SK-N-MC (cell line): ENCODE measurements at places on chromosomes 4 and X.
A peak's percentile ranks its signal among the peaks of the same experiment; 100 is the strongest.

DNA sequence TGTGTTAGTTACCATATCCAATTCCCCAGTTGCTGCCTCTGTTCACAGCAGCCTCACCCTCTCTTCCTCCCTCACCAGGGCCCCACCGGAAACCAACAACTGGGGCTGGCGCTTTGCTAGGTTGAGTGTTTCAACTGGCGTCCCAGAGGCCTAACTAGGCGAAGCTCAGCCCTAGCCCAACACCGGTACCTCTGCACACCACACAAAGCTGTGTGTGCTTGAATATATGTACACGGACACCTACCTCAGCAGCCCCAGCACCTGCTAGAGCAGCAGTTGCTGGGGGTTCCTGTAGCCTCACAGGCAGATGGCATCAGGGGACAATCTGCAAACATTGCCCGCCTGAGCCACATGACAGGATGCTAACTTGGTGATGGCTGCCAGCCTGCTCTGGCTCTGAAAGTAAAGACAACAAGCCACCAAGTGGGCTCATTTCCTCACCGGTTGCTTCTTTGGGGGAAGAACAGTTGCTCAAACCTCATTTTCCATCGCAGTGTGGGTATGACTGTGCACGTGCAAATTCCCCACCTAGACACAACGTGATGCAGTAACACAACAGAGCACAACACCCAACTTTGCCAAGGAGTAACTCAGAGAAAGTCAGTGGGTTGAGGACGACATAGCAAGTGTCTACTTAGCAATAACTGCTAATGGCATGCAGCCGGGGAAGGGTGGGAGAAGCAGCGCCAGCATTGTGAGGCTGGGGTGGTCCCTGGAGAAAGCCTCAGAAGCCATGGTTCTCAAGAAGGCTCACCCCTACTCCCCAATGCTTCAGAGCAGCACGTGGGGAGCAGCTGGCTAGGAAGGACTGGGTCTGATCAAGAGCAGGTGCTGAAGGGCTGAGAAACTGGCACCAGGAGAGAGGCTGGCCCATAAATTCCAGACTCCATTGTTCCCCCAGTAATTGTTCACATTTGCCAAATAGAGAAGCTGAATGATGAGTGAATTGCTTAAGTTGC is 139.5 kb downstream of the SH3KBP1 start:
- no peak for DNase-seq

- no peak for DNase-seq
Observed at GRCh38 chrX:154351183-154352011, 23.0 kb downstream of the FLNA start.

GRCh38 chr4:140568507-140569306 is at the start of gene UCP1:
Gene UCP1 (minus strand): TSS chr4:140568961. CDS start chr4:140568729, 232 bp downstream.
- no peak for DNase-seq

DNA sequence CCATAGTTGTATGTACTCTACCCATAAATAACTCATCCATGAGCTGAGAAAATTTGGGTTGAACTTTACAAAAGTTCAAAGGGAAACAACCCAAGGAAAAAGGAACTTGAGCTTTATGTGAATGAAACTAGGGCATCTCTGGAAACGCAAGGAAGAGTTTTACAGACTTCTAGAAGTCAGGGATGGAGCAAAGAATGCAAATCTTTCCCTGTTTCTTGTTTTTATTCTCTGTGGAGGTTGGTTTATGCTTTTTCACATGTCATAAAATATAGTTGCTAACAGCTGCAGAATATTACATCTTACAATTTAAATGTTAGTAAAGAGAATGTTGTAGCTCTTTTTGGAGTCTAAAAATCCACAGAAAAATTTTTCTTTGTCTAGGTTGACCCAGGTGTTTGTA is 754.1 kb downstream of the PCDH7 start:
- no peak for DNase-seq

DNA sequence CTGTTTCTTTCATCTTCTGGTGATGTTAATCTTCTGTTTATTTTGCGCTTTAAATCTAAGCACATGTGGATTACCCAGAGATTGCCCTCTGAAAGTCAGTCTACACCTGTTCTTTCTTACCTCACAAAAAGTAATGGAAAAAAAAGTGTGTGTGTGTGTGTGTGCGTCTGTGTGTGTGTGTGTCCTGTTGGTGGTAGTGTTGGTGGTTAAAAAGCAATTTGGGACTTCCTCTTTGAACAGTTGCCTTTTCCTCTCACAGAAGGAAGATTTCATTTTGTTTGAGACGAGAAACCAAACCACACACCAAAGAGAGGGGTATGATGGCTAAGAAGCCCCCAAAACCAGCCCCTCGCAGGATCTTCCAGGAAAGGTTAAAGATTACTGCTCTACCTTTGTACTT is at the start of gene STAP1:
STAP1 (plus strand) TSS at position 235 of the 400 bp plus-strand sequence; CDS start at position 318, 83 bp downstream.
- no peak for DNase-seq

GRCh38 chr4:154709550-154709949 is 34.2 kb upstream of the LRAT start:
- no peak for DNase-seq

GRCh38 chr4:89069481-89069880 is 12.5 kb upstream of the FAM13A start:
- no peak for DNase-seq

DNA sequence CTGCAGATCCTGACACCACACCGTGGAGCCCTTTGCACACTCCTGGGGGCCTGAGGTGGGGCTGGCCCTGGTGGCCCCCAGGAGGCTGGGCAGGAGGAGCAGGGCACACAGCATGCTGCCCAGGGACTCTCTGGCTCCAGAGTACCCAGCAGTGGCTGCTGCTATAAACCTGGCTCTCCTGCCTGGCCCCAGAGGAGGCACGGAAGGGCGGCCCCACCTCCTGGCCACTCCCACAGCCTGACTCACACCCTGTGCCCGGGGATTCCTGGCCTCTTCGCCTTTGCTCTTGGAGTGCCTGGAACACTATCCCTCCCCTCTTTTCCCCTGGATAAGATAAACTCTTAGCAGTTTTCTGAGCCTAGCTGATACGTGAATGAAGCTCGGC is at the start of gene PSAPL1:
PSAPL1 (minus strand) TSS at position 165 of the 385 bp plus-strand sequence; CDS start at position 114, 51 bp downstream.
- no peak for DNase-seq

GRCh38 chrX:139945075-139945474 is 12.2 kb upstream of the ATP11C start:
- DNase-seq: no peak

GRCh38 chr4:2076908-2077536 is 17.9 kb downstream of the NAT8L start:
- DNase-seq: no peak

- DNase-seq: no peak
Observed at GRCh38 chrX:65769564-65770292, 102.3 kb downstream of the MSN start.

- no peak for DNase-seq
Observed at GRCh38 chrX:44280116-44280515, 63.4 kb downstream of the EFHC2 start.

- no peak for DNase-seq
Observed at GRCh38 chr4:138918169-138918869, 97.3 kb upstream of the NOCT start.

- DNase-seq: no peak
Observed at GRCh38 chr4:128718768-128719167, 90.7 kb upstream of the JADE1 start.

DNA sequence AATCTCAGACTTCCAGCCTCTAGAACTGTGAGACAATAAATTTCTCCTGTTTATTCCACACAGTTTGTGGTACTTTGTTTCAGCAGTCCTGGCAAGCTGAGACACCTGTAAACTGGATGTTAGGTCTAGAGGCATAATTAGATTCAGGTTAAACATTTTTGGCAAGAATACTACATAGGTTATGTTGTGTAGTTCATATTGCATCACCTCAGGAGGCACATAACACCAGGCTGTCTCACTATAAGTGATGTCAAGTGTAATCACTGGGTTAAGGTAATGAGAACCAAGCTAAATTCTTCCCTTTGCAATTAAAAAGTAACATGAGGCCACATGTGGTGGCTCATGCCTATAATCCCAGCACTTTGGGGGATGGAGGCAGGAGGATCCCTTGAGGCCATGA is 214.2 kb downstream of the ZNF674 start:
- DNase-seq: no peak

DNA sequence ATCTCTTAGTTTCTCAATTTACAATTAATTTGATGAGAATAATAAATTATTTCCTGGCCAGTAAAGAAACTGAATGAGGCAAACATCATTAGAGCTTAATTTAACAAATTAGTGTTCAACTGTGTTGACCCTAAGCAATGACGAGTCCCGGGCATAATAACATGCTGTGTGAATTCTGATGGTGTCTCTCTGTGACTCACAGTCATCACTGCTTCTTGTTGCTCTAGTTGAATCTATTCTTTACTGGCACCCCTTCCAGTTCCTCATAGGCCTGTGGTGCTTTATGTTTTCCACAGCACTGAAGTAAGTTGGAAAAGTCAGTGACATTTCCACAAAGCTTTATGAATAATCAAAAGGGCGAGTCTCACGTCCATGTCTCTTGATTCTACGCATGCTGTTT is 57.7 kb upstream of the SLC7A11 start:
- no peak for DNase-seq

- no peak for DNase-seq
Observed at GRCh38 chrX:106742805-106743204, 16.3 kb downstream of the RNF128 start.

GRCh38 chr4:108291137-108291536 is 122.4 kb upstream of the LEF1 start:
- DNase-seq: no peak

DNA sequence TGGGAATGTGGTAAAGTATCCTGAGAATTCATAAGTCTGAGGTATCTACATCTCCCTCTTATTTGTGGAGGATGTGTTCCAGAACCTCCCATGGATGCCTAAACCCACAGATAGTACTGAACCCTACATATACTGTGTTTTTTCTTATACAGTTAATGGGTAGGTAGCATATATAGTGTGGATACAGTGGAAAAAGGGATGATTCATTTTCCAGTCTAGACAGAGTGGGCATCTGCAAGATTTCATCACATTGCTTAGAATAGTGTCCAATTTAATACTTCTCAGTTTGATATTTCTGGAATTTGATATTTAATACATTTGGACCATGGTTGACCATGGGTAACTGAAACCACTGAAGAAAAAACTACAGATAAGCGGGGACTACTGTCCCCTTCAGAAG is 155.0 kb upstream of the ANKRD50 start:
- no peak for DNase-seq

DNA sequence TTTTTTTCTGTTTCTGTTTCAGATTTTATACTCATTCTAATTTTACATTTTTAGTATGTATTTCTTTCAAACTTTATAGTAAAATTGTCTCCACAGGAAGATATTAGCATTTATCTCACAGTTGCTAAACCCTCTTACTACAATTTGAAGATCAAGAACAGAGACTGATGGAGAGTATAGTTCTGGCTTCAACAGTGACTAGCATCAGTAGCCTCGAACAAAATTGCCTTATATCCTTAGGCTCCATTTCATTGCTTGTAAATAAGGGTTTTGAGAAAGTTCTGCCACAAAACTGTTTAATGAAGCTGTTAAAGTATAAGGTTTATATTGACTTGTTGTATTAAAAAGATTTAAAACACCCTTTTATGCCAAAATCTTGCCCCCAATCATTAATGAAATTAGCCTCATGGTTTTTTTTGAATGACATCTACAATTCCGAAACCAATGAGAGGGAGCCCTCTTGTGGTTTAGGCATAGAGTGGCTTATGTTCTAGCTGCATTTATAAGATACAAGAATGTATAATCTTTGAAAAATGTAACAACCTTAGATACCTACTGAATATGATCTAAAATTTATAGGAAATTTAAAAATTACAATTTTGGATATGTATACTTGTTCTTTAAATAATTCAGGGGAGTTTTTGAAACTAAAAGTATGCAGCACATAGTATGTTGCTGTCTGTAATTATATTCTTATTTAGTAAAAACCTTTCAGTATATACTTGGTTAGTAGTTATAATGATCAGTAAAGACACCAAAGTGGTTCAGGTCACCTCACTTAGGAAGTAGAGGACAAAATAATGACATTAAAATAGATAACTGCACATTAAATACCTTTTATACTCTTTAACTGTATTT is 109.8 kb upstream of the HPGD start:
- DNase-seq: peak; percentile 20

- DNase-seq: no peak
Observed at GRCh38 chr4:24878636-24879016, 34.2 kb downstream of the CCDC149 start.

DNA sequence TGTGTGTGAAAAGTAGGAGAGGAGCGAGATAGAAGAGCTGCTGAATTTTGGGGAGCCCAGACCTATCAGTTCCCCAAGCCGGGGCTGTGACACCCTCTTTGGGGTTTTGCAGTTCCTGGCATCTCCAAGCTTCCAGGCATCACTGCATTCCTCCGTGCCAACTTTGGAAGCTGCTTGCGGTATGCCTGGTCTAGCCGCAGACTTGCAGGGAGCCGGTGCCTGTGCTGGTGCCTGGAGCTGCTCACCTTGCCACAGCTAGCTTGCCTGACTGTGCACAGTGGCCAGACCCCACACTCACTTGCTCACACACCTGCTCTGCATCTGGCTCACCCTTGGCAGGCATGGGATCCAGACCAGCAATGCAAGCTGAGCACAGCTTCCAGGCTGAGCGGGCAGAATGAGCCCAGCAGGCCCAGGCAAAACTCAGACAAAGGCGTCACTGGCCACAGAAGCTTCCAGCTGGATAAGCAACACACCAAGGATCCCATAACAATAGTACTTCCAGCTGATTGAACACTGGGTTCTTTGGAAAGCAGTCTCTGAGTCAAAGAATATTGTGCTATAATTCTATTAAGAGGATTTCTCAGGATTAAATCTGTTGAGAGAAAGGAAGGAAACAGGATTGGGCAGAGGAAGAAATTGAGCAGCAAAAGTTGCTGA is 390.9 kb downstream of the TEX13C start:
- DNase-seq: no peak

DNA sequence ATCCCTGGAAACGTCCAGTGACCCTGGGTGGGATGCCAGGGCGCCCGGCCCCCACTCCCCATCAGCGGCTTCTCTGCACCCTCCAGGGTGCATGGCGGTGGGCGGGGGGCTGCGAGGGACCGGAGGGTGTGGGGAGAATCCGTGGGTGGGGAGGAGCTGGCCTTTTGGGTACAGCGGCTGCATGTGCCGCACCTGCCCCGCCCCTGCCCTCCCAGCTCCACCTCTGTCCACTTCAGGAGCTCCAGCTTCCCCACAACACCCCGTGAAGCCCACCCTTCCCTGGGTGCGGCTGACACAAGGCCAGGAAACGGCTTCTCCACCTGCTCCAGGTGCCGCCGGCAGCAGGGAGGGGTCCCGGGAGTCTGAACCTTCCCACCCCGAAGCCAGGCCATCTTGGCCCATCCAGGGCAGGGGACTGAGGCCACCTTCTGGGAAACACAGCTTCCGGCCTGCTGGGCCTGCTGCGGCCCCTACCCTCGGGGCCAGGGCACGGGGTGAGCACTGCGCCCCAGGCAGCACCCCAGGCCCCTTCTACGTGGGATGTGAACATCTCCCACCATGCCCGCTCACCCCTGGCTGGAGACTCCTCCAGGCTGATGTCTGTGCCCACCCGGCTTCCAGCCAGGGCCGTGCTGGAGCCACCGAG is 34.6 kb downstream of the CPLX1 start:
- no peak for DNase-seq

DNA sequence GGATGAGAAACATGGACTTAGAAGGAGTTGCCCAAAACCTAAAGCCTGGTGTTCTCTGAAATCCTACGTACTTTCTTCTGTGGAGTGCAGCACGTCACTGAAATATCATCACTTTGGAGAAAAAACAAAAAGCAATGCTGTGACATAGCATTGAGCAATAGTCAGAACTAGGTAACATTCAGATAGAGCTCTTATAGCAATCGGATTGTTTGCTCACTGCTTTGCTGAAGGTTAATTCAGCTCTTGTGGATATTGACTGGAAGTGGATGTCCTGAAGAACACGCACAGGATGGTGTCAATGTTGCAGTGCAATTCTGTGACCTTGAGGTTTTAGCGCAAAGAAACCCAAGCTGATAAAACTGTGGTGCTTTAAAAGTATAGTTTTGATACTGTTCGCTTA is 114.2 kb upstream of the GRXCR1 start:
- DNase-seq: no peak
